ENCODE measurements at places on chromosomes 2 and 18.

- no peak for DNase-seq
- H3K4me1 ChIP-seq: no peaks in the 10 kb centered on the region
- no peaks in the 10 kb centered on the region for H3K36me3 ChIP-seq
- H3K4me3 ChIP-seq: no peak overlapping the region
Observed at GRCh38 chr2:130884503-130884902, 47.8 kb downstream of the ARHGEF4 start.

DNA sequence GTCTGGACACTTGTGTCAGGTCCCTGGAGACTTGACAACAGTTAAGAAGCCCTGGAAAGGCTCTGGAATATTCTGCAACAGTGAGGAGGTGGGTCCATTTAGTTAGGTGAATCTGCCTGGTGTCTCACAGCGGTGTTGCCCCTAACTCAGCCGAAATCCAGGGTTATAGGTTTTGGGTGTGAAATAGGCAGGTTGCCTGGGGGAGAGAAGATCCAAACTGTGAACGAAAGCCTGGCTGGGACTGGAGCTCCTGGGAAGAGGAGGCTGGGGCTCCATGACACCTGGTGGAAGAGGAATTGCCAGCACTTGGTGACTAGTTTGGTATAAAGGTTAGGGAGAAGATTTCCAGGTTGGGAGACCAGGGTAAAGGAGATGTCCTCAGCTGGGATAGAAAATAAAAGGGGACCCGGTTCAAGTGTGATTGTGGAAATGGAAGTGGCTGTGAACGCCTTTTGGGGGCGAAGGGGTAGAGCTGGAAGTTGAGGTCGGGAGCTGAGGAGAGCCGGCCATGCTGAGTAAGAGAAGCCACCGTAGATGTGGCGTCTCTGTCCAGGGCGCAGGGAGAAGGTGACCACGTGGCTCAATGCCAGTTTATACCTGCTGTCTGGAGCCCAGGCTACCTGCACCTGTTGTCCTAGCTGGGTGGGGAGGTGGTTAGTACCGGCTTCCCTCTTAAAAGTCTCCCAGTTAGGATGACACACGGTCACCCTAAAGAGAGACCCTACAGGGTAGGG is 3.0 kb upstream of the GAREM2 start:
- no peak for DNase-seq
- H3K27me3 ChIP-seq: peaks cover 36% of the 10 kb centered on the region
- H3K4me1 ChIP-seq: peaks cover 6% of the 10 kb centered on the region
- H3K27ac ChIP-seq: no peak overlapping the region
- no peak overlapping the region for H3K4me3 ChIP-seq

DNA sequence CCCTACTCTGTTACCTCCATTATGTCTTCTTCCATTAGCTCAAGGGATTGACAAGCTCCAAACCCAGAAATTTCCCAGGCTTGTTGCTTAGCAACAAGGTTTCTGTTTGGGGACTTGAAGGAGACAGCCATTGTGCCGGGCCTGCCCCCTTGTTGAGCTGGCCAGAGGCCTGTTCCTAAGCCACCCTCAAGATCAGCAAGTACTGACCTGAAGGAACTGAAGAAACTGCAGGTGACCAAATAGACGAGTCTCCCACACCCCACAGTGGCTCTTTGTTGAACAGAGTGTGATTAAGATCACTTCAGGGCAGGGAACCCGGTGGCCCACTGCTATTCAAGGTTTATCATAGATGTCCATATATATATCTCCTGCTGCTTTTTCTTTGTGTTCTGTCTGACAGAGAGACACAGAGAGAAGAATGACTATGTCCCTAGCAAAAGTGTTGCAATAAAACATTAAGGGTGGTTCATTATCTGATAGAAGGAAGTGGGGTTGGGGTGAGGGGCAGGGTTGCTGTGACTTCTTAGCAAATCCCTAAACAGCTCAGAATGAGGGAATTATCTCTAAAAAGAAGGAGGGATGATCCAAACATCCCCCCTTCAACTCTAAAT is 69.2 kb downstream of the RNF144A start:
- peak overlapping the region; percentile 80 for H3K27ac ChIP-seq
- H3K4me3 ChIP-seq: no peak overlapping the region
- H3K4me1 ChIP-seq: peaks cover 59% of the 10 kb centered on the region
- DNase-seq: no peak
- H3K27me3 ChIP-seq: no peaks in the 10 kb centered on the region

DNA sequence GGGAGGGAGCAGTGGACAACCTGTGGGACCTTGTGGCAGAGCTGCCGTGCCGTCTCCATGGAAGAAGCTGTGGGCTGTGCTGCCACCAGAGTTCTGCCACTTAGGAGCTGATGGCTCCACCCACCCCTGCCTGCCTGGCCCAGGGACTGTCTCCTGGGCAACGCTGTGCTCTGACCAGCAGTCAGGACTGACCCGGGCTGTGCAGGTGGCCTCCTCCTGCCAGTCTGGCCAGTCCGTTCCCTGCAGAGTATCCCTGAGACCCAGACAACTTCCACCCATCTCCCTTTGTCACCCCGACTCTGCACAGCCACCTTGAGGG is 12.8 kb downstream of the ASIC4 start:
- no peak for DNase-seq
- H3K27ac ChIP-seq: no peak overlapping the region
- H3K36me3 ChIP-seq: peaks cover 3% of the 10 kb centered on the region
- peaks cover 19% of the 10 kb centered on the region for H3K4me1 ChIP-seq
- peaks cover 65% of the 10 kb centered on the region for H3K27me3 ChIP-seq
- no peak overlapping the region for H3K4me3 ChIP-seq

DNA sequence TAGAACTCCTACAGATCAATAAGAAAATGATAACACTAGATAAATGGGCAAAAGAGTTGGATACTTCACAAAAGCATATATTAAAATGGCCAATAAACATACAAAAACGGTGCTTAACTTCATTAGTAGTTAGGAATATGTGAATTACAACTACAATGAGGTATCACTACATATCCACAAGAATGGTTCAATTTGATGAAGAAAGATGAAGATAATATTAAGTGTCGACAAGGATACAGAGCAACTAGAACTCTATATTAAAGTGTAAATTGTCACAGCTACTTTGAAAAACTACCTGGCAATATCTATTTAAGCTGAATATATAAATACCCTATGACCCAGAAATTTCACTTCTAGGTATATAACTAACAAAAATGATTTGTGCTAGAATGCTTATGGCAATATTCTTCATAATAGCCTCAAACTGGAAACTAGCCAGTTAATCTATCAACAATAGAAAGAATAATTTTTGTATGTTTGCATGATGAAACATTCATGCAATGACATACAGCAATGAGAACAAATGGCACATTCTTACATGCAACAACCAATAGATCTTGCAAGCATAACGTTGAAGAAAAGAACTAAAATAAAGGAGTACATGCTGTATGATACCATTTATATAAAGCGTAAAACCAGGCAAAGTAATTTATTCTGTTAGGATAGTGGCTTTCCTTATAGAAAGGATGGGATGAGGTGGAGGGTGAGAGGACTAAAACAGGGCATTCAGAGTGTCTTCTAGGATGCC is 290.2 kb upstream of the SESTD1 start:
- no peaks in the 10 kb centered on the region for H3K4me1 ChIP-seq
- no peaks in the 10 kb centered on the region for H3K27me3 ChIP-seq
- no peak for DNase-seq
- H3K36me3 ChIP-seq: no peaks in the 10 kb centered on the region

DNA sequence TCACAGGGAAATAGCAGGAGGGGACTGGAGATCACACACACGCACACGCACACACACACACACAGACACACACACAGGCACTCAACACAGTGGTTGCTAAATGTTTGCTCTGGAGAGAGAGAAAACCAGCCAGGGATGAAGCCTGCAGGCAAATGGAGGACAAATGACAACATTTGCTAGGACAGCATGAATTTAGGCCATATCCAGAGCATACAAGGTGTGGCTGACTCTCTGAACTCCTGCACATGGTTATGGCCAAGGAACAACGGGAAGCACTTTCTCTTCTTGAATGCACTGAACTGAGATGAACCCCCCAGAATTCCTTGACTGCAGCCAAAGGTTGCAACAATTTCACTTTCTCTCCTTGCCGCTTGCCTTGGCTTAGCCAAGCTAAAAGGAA is 230.0 kb upstream of the RASGRP3 start:
- H3K36me3 ChIP-seq: no peaks in the 10 kb centered on the region
- no peaks in the 10 kb centered on the region for H3K4me1 ChIP-seq
- H3K27ac ChIP-seq: no peak overlapping the region

- H3K4me1 ChIP-seq: no peaks in the 10 kb centered on the region
- H3K27me3 ChIP-seq: peaks cover 3% of the 10 kb centered on the region
- DNase-seq: no peak
- no peak overlapping the region for H3K27ac ChIP-seq
Observed at GRCh38 chr2:189018631-189019030, 44.5 kb downstream of the COL3A1 start.

GRCh38 chr2:53941749-53942148 is 29.0 kb downstream of the PSME4 start:
- H3K27ac ChIP-seq: no peak overlapping the region
- no peak overlapping the region for H3K4me3 ChIP-seq
- H3K27me3 ChIP-seq: no peaks in the 10 kb centered on the region
- H3K36me3 ChIP-seq: peaks cover 4% of the 10 kb centered on the region

GRCh38 chr2:199833525-199833924 is 17.5 kb downstream of the FTCDNL1 start:
- DNase-seq: no peak
- H3K4me1 ChIP-seq: no peaks in the 10 kb centered on the region
- H3K4me3 ChIP-seq: no peak overlapping the region
- peaks cover 8% of the 10 kb centered on the region for H3K36me3 ChIP-seq

- no peaks in the 10 kb centered on the region for H3K36me3 ChIP-seq
- no peaks in the 10 kb centered on the region for H3K27me3 ChIP-seq
- H3K4me3 ChIP-seq: no peak overlapping the region
- no peak for DNase-seq
- H3K27ac ChIP-seq: no peak overlapping the region
Observed at GRCh38 chr2:226758921-226759640, 40.5 kb downstream of the IRS1 start.

GRCh38 chr2:99851089-99851488 is 291.3 kb downstream of the AFF3 start:
- no peak for DNase-seq
- H3K4me3 ChIP-seq: no peak overlapping the region
- H3K36me3 ChIP-seq: peaks cover 1% of the 10 kb centered on the region
- no peaks in the 10 kb centered on the region for H3K27me3 ChIP-seq
- H3K4me1 ChIP-seq: no peaks in the 10 kb centered on the region
- H3K27ac ChIP-seq: no peak overlapping the region

- H3K4me3 ChIP-seq: no peak overlapping the region
- DNase-seq: no peak
- H3K27ac ChIP-seq: no peak overlapping the region
- no peaks in the 10 kb centered on the region for H3K36me3 ChIP-seq
Observed at GRCh38 chr18:59878644-59879043, 21.2 kb upstream of the PMAIP1 start.

DNA sequence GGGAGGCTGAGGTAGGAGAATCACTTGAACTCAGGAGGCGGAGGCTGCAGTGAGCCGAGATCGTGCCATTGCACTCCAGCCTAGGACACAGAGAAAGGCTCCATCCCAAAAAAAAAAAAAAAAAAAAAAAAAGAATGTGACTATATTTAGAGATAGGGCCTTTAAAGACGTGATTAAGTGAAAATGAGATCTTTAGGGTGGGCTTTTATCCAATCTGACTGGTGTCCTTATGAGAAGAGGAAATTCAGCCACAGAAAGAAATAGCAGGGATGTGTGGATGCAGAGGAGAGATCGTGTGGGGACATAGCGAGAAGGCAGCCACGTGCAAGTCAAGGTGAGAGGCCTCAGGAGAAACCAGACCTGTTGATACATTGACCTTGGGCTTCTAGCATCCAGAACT is 69.9 kb upstream of the ACSL3 start:
- peak overlapping the region; percentile 17 for H3K27ac ChIP-seq
- no peaks in the 10 kb centered on the region for H3K27me3 ChIP-seq
- peaks cover 12% of the 10 kb centered on the region for H3K4me1 ChIP-seq
- no peak for DNase-seq
- no peak overlapping the region for H3K4me3 ChIP-seq

- peaks cover 32% of the 10 kb centered on the region for H3K36me3 ChIP-seq
- H3K4me3 ChIP-seq: no peak overlapping the region
- no peak for DNase-seq
- peaks cover 25% of the 10 kb centered on the region for H3K4me1 ChIP-seq
Observed at GRCh38 chr2:178419123-178419522, 31.9 kb downstream of the PRKRA start.

DNA sequence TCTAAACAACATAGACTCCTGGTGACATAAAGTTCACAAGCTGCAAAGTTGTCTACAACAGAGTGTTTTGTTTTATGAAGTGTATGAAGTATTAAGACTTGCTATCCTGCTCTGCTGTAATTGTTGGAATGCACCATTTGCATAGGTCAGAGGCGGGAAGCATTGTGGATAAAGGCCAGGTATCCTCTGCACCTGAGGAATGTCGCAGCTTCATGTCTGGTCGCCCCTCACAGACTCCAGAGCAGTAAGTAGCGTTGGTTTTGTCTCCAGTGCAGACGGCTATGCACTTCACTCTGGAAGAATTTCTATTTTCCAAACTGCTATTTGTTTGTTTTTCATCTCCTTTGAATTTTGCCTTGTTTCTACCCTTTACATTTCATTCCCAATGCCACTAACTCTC is 63.1 kb downstream of the UNC80 start:
- no peak overlapping the region for H3K27ac ChIP-seq
- H3K4me1 ChIP-seq: no peaks in the 10 kb centered on the region
- H3K36me3 ChIP-seq: no peaks in the 10 kb centered on the region
- H3K27me3 ChIP-seq: peaks cover 2% of the 10 kb centered on the region
- H3K4me3 ChIP-seq: no peak overlapping the region
- DNase-seq: no peak

- H3K27me3 ChIP-seq: peaks cover 5% of the 10 kb centered on the region
- H3K27ac ChIP-seq: no peak overlapping the region
- no peak for DNase-seq
- H3K4me3 ChIP-seq: no peak overlapping the region
- no peaks in the 10 kb centered on the region for H3K36me3 ChIP-seq
Observed at GRCh38 chr18:22552254-22552653, 134.5 kb upstream of the CTAGE1 start.

GRCh38 chr2:228312172-228312571 is 130.7 kb upstream of the SPHKAP start:
- no peaks in the 10 kb centered on the region for H3K27me3 ChIP-seq
- H3K4me3 ChIP-seq: no peak overlapping the region
- DNase-seq: no peak
- no peaks in the 10 kb centered on the region for H3K36me3 ChIP-seq
- no peak overlapping the region for H3K27ac ChIP-seq

DNA sequence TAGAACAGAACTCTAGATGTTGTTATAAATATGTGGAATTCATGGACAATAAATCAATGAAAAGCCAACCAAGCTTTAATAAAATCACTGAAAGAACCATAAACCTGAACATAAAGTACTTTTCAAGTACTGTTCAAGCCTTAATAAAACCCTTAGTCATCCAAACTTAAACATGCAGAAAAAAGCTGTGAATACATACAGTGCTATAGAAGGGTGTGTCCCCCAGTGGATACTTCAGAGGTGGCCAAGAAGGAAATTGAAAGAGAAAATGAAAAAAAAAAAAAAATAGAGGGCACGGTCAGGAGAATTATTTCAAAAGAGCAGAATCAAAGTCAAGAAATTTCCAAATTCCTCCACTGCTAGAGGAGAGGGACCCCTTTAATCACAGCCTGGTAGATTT is 141.1 kb downstream of the SP100 start:
- no peak for DNase-seq
- H3K27me3 ChIP-seq: no peaks in the 10 kb centered on the region
- peaks cover 3% of the 10 kb centered on the region for H3K4me1 ChIP-seq

All from naive thymus-derived CD8-positive, alpha-beta T cell (primary cell).